Hippocampal formation (tissue), 2 donors: ENCODE measurements at places on chromosomes 5 and 9.

DNA sequence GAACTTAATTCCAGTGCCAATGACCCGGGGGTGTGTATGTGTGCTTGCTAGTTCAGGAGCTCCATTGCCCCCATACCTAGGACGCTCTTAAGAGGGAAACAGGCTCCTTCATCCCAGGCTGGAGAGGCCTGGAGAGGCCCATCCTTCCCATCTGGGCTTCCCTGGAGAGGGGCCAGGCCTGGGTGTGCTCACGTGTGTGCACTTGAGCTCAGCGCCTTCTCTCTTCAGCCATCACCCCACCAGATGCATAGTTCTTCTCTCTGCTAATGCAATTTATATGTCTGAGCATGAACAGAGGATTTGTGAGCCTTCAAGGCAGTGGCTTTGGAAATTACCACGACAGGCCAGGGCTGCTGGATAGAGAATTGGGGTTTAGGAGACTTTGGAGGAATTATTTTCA, 48.6 kb upstream of the SHB start:
- no peak for DNase-seq

- DNase-seq: no peak
Measured at GRCh38 chr5:151553130-151553670, 37.9 kb downstream of the FAT2 start.

- no peak for DNase-seq
Measured at GRCh38 chr5:93874080-93874479, 132.7 kb upstream of the POU5F2 start.

DNA sequence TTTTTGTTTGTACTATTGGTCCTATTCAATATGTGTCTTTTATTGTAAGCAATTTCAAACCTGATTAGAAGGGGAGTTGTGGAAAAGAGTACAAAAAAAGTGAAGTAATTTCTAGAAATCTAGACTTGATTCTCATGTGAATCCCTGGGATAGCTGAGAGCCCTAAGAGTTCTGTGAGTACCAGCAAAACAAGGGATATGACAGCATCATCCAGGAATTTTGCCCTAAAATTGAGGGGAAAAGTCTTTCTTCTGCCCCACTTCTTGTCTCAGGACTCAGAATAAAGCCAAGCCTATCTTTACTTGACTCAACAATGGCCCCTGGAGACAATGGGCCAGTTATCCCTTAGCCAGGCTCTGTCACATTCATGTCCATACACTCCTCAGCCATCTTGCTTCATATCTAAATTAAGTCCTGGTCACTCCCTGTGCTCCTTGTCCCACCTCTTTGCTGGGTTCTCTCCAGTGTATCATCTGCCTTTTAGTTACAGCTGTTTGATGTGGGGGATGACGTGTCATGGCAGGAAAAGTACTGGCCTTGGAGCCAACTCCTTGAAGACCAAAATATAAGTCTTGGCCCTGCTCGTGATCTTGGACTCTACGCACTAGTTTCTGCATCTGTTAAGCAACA, 81.2 kb downstream of the ADAMTS12 start:
- no peak for DNase-seq

DNA sequence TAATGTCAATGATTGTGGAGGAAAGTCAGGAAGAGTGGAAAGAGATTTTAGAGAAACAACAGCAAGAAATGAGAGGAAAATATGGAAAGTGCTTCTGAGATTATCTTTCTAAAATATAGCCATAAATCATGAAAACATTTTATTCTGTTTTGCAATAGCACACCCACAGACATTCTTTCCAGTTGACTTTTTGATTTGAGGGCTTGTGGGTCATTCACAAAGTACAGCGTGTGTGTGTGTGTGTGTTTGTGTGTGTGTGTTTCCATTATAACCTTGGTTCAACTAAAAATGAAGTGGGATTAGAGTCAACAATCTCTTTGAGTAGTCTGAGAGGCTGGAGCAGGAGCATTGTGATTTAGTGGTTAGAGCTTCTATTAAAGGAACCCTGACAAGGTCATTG, 116.6 kb upstream of the GAS1 start:
- no peak for DNase-seq

GRCh38 chr9:104863180-104863883, 64.6 kb downstream of the ABCA1 start:
- peak; percentile 49 for DNase-seq

DNA sequence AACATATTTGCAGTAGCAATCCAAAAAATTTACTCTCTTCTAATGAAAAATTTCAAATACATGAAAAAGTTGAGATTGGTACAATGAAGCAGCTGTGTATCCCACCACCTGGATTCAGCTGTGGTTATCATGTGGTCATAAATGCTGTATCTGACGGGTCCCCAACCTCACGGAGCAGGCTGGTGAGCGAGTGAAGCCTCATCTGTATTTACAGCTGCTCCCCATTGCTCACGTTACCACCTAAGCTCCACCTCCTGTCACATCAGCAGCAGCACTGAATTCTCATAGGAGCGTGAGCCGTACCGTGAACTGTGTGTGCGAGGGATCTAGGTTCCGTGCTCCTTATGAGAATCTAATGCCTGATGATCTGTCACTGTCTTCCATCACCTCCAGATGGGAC, 6.8 kb upstream of the RNF130 start:
- DNase-seq: no peak

DNA sequence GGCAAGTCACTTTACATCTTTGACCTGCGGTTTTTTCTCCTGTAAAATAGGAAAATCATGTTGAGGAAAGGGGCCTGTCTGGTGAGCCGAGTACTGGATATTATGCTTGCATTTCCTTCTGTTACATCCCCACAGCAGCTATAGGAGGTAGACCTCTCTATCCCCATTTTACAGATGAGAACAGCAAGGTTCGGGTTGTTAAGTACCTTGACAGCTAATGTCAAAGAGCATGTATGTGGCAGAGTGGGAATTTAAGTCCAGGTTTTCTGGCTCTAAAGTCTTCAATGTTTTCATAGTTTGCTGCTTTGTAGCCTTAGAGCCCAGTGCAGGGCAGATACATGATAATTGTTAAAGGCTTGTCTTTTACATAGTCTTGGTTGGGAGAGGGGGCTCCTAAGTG, 2.8 kb downstream of the TMEM268 start:
- DNase-seq: no peak

GRCh38 chr5:87946271-87946670, 322.4 kb downstream of the TMEM161B start:
- no peak for DNase-seq

- DNase-seq: no peak
Measured at GRCh38 chr5:41539454-41539853, 29.1 kb upstream of the PLCXD3 start.

DNA sequence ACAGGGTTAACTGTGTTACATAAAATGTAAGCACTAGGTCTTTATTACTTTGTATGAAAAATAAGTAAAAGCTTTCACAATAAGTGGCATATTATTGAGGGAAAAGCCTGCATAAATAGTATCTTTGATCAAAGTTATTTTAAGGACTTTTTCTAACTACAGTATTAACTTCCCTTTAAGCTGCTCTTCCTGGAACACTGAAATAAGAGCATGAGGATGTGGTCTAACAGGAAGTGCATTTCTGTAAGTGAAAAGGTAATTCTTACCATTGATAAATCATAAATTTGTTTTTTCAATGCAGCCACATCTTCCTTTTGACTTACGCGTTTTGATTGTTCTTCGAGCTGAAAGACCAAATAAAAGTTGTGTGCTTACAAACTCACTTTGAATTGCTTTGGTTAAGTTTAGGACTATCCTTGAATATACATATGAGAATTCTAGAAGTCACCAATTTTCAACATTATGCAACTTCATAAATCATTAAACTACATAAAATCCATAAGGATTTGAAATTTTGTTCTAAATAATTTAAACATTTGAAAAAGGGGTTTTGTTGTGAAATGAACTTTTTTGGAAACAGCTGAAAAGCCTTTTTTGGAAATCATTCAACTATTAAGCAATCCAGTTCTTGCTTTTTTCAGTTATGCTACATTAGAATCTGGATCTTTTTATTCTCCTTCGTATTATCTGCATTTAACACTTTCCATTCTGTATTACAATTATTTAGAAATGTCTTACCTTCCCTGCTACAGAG, 50.6 kb downstream of the RASEF start:
- DNase-seq: no peak

DNA sequence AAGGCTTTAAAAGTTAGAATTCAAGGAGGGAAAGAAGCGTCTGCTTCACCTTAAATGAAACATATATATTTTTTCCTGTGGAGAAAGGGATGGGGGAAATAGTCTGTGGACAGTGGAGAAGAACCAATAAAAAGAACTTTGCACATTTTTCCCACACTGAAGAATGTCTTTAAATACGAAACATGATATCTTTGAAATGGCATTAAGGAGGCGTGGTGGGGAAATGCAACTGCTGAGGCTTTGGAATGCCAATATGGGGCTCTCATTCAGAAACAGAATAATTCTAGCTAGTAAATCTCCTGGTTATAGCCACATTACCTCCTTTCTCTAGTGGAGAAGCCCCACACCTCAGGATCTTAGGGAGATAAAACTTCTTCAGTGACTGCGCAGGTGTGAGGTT, 46.8 kb downstream of the TNC start:
- no peak for DNase-seq

GRCh38 chr9:124870723-124871122, 8.8 kb downstream of the ARPC5L start:
- no peak for DNase-seq

GRCh38 chr5:177389241-177390169, 5.3 kb downstream of the SLC34A1 start:
- no peak for DNase-seq

DNA sequence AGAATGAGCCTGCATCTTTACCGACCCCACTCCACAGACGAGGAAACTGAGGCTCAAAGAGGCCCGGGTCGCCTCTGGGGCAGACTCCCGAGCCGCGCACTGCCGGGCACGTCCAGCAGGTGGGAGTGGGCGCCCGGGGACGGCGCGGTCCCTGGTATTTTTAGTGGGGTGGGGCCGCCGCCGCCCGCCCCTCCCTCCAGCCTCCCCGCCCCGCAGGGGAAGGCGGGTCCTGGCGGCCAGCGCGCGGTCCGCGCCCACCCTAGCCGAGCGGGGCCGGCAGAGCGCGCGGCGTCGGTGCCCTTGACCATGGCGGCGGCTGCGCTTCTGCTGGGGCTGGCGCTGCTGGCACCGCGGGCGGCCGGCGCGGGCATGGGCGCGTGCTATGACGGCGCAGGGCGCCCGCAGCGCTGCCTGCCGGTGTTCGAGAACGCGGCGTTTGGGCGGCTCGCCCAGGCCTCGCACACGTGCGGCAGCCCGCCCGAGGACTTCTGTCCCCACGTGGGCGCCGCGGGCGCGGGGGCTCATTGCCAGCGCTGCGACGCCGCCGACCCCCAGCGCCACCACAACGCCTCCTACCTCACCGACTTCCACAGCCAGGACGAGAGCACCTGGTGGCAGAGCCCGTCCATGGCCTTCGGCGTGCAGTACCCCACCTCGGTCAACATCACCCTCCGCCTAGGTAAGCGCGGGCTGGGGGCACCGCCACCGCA, at the start of gene LAMC3:
Gene LAMC3, plus strand, starts transcription at position 266 of the 710 bp plus-strand sequence. Its CDS starts 41 bp downstream, at position 307.
- DNase-seq: no peak

GRCh38 chr5:13536933-13537332, 407.6 kb downstream of the DNAH5 start:
- no peak for DNase-seq

- peak; percentile 91 for DNase-seq
Measured at GRCh38 chr5:157431544-157432200, 28.3 kb upstream of the NIPAL4 start.

- DNase-seq: peak; percentile 14
Measured at GRCh38 chr9:17531642-17532254, 47.1 kb upstream of the SH3GL2 start.

- no peak for DNase-seq
Measured at GRCh38 chr5:159091065-159091464, 8.7 kb downstream of the EBF1 start.

- no peak for DNase-seq
Measured at GRCh38 chr9:81979196-81979595, 9.4 kb upstream of the SPATA31D1 start.

DNA sequence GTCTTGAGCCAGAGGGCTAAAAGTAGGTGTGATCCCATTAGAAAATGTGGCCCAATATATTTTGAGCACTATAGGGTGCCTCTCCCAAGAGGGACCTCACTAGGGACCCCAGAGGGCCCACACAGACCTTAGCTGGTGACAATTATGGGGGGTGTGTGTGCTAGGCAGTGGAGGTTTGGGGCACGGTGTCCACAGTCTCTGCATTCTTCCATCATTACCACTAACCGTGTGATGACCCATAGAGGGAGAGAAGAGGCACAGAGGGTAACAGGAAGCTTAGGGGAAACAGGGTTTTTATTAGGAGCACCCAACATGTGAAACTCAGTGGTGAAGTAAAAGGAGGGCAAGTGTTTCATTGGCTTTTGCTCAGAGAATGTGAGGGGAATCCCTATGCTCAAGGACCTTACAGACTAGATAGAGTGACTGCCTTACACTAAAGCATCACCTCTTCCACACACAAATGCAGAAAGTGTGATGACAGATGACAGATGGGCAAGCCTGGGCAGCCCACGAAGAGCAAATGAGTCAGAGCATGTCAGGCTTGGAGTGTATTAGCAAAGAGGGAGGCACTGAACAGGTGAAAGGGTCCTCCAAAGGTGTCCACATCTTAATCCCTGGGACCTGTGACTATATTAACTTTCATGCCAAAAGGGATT, 2.5 kb upstream of the ACTL7A start:
- no peak for DNase-seq

DNA sequence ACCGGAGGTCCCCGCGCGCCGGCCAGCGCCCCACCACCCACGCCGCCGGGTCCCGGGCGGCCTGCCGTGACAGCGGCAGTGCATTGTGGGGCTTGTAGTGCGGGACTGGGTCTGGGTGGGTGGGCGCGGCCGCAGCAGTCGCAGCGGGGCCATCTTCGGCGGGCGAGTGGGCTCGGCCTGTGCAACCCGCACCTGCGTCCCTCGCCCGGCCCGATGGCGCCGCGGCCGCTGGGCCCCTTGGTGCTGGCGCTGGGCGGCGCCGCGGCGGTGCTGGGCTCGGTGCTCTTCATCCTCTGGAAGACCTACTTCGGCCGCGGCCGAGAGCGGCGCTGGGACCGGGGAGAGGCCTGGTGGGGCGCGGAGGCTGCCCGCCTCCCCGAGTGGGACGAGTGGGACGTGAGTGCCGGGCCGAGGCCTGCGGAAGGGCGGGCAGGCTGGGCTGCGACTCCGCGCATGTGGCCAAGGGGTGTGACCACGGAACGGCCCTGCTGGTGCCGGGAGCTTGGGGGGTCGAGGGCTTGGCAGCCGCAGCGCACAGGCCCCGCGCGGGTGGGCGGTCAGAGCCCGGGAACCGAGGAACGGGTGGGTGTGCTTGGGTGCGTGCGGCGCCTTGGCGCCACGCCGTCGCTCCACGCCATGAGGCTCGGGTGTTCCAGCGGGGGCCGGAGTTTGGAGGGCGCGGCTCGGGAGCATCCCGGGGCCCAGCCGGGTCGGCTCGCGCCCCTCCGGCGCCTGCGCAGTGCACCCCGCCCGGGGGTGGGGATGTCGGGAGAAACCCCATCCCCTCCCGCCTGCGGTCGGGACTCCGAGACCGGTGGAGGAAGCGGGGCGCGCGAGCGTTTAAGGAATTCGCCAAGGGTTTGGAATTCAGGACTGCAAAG, at the start of gene ARL10:
Gene ARL10, plus strand, starts transcription at position 137 of the 881 bp plus-strand sequence. Its CDS starts 77 bp downstream, at position 214.
- DNase-seq: peak; percentile 60

GRCh38 chr5:79454043-79454442, 59.9 kb downstream of the HOMER1 start:
- DNase-seq: no peak
